NCI-H1930 (cell line): ENCODE measurements at places on chromosomes 12 and 14.

- DNase-seq = no peak
These were observed 66.3 kb downstream of the TRHDE start for GRCh38 chr12:72338437-72338836.

DNA sequence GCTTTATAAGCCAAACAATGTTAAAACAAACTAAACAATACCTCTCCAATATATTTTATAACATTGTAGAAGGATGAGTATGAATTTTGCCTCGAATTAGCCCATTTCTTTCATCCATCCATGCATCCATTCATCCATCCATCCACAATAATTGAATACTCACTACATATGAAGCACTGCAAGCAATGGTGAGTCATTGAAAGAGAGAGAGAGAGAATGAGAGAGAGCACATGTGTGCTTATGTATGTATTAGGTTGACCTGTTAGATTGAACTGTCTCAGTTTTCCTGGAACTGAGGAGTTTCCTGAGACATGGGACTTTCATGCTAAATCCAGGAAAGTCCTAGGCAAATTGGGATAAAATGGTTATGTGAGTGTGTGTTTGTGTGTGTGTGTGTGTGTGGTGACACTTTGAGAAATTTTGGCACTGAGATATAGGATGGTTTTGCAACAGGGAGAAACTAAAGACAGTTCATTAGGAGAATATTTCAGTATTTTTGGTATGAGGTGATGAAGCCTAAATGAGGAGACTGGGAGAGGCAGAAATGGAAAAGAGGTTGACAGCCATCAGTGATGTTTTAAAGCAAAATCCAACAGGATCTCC lies 98.4 kb downstream of the C12orf75 start:
- DNase-seq = no peak

DNA sequence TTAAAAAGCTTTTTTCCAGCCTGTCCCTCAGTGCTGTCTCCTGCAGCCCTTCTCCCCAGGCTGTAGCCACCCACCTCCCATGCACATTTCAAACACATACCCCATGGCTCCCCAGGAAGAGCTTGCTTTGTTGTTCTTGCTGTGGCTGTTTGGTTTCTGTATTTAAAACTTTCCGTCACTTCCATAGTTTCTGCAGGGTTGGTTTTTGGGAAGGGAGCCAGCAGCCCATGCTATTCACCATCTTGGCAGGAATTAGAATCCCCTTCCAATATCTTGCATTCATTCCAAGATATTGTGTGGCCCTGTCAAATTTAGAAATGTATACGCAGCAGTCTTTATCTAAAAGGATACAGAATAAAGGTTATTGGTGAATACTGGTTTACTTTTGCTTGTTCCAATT lies 29.6 kb downstream of the CFAP251 start:
- DNase-seq = no peak

DNA sequence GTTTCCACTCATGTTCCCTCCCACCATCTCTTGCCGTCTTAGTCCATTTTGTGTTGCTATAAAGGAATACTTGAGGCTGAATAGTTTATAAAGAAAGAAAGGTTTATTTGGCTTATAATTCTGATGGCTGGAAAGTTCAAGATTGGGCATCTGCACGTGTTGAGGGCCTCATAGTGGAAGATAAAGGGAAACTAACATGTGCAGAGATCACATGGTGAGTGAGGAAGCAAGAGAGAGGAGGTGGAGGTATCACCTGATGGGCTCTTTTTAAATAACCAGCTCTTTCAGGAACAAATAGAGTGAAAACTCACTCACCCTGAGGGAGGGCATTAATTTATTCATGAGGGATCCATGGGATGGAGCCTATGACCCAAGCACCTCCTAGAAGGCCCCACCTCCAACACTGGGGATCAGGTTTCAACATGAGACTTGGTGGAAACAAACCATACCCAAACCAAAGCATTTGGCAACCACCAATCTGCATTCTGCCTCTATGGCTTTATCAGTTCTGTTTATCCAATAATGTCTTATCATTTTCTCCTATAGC lies 29.5 kb downstream of the MYO1H start:
- no peak for DNase-seq

GRCh38 chr14:77131871-77132486 lies 9.6 kb downstream of the ZDHHC22 start:
- DNase-seq = no peak

DNA sequence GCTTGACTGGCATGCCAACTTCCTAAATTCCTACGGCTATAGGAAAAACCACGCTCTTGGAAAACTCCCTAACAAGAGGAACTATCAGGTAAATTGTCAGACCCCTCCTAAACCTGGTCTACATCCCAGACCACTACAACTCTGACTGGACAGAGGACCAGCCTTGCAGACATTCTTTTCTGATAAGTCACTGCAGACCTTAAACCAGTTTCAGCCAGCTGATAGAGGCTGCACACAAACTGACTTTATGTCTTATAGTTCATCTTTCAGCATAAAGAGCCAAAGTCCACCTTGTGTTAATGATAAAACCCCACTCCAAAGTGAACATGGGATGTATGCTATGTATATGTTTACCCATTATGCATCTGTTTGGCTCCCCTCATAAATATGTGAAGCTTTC lies 166.6 kb downstream of the KTN1 start:
- no peak for DNase-seq

DNA sequence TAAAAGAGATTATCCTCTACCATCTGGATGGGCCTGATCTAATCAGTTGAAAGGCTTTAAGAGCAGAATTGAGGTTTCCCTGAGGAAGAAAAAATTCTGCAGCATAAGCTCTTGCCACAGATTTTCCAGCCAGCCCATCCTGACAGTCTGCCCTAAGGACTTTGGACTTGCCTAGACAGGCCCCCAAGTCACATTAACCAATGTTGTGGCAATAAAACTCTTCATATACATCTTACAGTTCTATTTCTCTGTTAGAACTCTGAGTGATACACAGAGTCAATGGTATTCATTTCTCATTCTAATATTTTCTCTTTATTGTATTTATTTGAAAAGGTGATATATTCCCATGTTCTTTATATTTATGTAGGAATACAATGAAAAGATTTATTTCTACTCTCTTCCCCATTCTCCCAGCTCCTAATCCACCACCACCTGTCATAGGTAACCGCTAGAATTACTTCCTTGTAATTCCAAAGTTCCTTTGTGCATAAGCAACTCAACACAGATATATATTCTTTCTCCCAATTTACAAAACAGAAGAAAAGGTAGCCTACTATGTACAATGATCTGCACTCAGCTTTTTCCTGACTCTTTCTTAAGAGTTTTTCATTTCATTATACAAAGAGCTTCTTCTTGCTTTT lies 182.1 kb downstream of the CAPZA3 start:
- DNase-seq = no peak

- no peak for DNase-seq
These were observed 32.8 kb downstream of the NOS1 start for GRCh38 chr12:117328556-117329100.

DNA sequence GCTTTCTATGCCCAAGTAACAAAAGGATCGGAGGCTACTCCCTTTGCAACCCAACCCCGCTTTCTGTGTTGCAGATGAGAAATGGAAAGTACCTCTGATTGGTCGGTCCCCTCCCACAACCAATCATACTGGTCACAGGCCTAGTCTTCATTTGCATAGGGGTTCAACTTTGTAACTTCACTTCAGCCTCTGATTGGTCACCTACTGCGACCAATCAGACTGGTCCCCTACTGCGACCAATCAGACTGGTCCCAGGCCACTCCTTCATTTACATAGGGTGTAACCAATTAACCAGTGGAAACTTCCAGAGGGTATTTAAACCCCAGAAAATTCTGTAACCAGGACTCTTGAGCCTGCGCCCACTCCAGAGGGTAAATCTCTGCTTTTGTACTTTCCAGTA lies 906.4 kb upstream of the TMEM132C start:
- DNase-seq = no peak

GRCh38 chr12:120365675-120366340 lies 3.2 kb downstream of the MSI1 start:
- no peak for DNase-seq

GRCh38 chr12:43737646-43738045 lies 20.9 kb downstream of the PUS7L start:
- DNase-seq = no peak

GRCh38 chr14:61246721-61247120 lies 34.4 kb downstream of the TMEM30B start:
- DNase-seq = no peak

- DNase-seq = no peak
These were observed 4.8 kb downstream of the ELK3 start for GRCh38 chr12:96198965-96199364.

GRCh38 chr12:8628731-8629130 lies 16.1 kb upstream of the AICDA start:
- no peak for DNase-seq

DNA sequence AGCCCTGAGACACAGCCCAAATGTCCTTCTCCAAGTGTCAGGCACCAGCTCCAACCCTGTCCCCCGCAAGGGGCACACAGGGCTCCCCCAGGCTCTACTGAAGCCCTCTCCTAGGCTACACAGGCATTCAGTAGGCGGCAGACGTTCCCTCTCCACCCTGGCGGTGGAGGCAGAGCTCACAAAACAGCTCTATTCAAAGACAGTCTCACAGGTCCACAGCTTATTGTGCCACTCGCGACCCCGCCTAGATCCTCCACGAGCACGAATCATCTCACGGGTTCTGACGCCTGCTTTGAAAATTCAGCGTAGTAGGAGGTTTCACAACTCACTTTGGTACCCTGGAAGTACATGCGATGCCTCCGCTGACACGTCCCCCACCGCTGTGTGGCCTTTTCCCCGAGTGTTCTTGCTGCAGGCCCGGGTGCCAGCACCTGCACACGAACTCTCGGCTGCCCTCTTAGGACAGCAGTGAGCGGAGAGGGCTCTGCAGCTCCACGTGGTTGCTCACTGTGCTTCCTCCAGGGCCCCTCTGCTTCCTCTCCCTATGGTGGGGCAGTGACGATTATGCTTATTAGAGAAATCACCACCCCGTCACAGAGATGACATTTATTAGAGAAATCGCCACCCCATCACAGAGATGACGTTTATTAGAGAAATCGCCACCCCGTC lies 78.5 kb downstream of the ADGRD1 start:
- no peak for DNase-seq

DNA sequence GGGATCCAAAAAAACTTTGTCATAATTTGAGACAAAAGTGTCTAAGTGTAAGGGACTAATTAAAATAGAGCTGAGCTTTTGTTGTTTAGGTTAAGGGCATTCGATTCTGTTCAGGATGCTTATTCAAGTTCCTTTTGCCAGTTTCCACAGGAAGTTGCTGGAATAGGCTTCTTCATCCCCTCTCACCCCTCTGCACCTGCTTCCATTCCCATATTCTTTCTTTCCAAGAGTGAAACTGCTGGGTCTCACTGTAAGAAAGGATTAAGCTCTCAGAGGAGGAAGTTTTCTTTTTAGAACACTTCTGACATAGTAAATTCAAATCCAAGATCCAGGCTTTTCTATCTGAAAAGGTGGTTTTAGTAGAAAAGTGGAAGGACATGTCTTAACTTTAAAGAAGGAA lies 61.4 kb downstream of the POLR3B start:
- DNase-seq = no peak

DNA sequence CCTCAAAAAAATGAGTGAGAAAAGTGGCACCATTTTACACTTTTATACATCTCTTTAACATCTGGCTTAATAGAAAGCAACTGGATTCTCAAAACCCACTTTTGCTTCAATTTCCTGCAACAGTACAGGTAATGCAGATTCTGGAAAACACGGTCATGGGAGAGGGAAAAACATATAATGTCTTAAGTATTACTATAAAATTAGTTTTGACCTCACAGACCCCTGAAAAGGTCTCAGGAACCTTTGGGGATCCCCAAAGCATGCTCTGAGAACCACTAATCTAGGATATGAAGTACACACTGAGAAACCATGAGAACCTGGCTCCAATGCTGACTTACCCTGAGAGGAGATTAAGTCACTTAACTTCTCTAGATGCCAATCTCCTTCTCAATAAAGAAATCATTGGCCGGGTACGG lies 64.7 kb downstream of the PPP2R5E start:
- no peak for DNase-seq

GRCh38 chr14:94702629-94703028 lies 67.3 kb downstream of the GSC start:
- DNase-seq = no peak

DNA sequence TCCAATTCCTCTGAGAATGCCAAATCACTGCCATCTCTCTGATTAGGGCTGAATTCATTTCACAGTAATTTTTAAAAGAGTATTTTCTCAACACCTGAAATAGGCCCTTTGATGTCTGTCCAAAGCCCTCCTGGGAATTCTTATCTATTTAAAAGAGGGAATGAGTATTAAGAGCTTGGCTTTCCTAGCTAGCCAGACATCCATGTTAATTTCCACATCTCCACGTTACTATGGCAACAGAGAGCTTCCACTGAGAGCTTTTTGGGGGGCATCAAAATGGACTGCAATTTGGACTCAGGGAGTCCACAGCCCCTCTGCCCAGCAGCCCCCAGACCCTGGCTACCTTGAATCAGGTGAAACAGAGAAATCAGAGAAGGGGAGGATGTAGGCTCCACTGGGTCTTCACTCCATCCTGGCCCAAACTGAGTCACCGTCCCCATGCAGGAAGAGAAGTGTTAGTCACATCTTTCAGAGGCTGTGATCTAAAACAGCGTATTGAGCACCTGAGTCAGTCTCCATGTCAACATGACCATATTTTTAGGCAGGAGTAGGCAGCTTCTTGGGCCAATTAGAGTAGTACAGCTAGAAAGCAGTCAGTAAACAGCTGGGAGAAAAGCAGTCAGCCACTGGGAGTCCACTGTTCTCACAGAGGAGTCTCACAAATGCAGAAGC lies 7.0 kb upstream of the FICD start:
- DNase-seq = no peak

GRCh38 chr14:90758959-90759358 lies 57.3 kb downstream of the TTC7B start:
- no peak for DNase-seq
